ENCODE measurements at places on chromosomes 11 and 22. TPM values are rescaled to one million over a fixed set of nuclear protein-coding genes. Genes with fewer than 3 reads are reported as not detected.

The CRYBB3 gene
- total RNA-seq, result not detected

The SLC37A2 gene
- total RNA-seq, result 0.90 TPM

DNA sequence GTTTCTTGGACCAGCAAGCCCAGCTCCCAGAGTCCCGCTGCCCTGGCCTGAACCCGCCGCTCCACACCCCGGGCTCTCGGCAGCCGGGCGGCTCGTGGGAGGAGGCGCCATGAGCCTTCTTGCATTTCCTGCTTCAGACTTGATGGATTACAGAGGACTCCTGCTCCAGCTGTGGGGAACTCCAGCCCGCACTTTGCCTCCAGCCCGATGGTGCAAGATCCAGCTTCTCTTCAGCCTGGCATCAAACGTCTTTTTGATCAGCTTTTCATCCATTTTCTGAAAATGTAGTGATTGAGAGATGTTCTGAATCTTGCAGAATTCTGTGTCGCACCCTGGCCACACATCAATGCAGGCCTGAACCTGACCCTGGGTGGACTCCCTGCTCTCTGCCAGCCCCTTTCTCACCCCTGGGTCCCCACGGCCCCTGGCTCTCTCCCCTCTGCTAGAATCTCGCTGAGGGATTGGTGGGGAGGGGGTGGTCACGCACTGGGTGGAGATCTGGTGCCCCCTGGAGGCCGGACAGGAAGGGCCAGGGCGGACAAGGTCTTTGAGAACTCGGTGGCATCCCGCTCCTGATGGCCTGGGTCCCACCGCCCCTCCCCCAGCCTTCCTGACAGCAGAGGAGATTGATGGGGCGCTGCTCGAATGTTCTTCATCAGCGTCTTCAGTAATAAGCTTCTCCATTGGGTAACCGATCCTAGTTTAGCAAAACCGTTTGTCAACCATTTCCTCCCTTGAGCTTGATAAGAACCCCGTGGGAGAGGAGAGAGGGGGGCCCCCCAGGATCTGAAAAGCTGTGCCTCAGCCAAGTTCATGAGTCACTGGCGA is 12.1 kb upstream of the NFAM1 start:
- DNase-seq, result peak; percentile 72

DNA sequence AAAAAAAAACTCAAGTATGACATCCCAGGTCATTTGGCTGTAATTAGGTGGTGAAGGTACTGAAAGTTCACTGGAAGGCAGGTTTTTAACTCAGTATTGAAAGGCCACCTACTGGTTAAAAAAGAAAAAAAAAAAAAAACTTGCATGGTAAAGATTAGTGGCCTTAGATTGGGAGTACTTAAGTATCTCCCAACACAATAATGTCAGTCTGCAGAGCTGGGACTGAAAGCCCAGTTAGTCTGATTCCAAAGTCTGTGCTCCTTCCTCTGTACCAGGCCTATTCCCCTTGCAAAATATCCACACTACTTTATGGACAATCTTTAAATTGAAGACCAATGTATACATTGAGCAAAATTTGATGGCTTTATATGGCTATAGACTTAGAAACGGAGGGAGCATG is 85.5 kb downstream of the NOX4 start:
- no peak for DNase-seq

DNA sequence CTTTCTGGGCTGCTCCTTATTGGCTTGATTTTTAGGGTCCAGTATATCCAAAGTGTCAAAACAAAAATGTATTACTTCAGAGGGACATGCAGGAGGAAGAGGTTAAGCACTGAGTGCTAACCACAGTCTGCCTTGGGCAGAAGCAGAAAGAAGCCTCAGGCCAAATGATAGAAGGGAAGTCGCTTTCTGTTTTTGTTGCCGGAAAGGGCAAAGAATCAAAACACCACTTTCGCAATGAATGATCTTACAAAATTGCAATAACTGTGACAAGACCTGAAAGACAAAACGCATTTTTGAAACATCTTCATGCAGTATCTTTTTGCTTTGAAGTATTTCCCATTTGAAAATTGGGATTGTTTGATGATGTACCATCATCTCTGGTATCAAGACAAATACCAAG is 70.1 kb upstream of the PICALM start:
- DNase-seq, result no peak

- DNase-seq, result peak; percentile 59
These were observed at the start of gene UPK3A for GRCh38 chr22:45284705-45285262. Gene UPK3A, plus strand, starts transcription at chr22:45284949. Its CDS starts 65 bp downstream, at chr22:45285014.

DNA sequence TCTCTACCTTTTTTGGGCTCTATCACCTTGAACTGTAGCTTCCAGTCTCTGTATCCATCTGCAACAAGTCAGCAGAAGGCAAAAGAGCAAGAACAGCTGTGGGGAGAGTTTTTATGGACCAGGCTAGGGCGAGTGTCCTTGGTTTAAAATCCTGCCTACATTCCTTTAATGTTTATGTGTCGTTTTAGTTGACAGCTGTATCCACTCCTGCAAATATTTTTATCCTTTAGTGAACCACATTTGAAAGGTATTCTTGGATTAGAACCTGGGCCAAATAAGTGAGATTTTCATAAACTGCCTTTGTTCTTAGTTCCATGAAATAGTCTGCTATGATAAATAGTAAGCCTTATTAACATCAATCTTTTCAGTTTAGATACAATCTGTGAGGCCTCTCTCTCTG is 712.2 kb downstream of the ETS1 start:
- DNase-seq, result no peak

DNA sequence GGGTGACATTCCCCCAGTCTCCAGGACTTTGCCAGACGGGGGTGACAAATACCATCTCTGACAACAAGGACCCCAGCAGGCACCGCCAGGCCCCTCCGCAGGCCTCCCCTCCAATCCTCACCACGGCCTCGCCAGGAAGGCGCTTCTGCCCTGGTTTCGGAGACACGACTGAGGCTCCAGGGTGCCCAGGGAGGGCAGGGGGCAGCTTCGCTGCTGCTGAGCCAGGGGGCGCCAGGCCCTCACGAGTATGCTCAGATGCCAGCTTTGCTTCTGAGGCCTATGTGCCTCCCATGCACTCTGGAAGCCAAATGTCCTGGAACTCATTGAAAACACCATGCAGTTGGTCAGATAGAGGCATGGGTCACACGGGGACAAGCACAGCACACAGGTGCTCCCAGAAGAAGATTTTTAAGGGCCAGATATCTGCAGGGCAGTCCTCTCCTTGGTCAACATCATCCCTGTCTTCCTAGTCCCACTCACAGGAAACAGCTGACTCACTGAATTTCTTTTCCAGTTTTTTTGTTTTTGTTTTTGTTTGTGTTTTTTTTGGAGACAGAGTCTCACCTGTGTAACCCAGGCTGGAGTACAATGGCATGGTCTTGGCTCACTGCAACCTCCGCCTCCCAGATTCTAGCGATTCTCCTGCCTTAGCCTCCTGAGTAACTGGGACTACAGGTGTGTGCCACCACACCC is 19.9 kb downstream of the BID start:
- no peak for DNase-seq
